CD4-positive, alpha-beta T cell treated with Interleukin-21 for 1 hour (primary cell): ENCODE measurements at places on chromosomes 3 and 15.

GRCh38 chr15:62844564-62845240 lies 197.8 kb upstream of the TPM1 start:
- no peak for DNase-seq

GRCh38 chr3:97910931-97911351 lies 61.3 kb downstream of the RIOX2 start:
- peak; percentile 51 for DNase-seq

- DNase-seq, result no peak
Observed at GRCh38 chr3:42097566-42097946, 6.4 kb downstream of the TRAK1 start.

GRCh38 chr15:21267671-21268395 lies 172.5 kb downstream of the POTEB3 start:
- no peak for DNase-seq

DNA sequence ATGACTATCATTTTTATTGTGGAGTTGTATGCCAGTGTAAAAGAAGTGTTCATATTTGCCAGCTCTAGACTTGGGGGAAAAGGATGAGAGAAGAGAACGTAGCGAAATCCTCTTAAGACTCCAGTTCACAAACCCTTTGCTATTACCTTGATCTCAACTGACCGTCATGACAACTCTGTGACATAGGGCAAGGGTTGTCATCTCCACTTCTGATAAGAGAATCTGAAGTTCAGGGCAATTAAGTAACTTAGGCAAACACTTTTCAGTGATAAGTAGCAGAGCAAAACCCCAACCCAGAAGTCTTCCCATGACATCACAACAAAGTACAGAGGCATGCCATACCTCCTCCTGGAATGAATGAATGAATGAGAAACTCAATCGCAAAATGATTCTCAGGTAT lies 40.3 kb upstream of the WNT5A start:
- no peak for DNase-seq

DNA sequence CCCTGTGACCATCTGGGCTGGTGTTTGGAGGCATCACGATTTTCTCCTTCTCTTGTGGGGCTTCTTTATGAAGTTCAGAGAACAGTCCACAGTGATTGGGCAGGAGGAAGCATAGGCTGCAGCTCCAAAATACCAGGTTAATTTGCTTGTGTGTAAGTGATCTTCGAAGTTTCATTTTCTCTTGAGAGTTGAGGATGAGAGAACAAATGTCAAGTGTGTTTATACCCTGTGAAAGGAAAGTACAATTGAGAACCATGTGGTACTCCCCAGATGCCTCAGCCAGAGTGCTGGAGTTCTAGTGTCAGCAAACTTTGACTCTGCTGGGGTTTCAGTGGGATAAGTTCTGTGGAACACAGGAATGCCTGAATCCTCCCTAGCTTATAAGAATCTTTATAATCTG lies 357.1 kb upstream of the CFAP20DC start:
- no peak for DNase-seq

DNA sequence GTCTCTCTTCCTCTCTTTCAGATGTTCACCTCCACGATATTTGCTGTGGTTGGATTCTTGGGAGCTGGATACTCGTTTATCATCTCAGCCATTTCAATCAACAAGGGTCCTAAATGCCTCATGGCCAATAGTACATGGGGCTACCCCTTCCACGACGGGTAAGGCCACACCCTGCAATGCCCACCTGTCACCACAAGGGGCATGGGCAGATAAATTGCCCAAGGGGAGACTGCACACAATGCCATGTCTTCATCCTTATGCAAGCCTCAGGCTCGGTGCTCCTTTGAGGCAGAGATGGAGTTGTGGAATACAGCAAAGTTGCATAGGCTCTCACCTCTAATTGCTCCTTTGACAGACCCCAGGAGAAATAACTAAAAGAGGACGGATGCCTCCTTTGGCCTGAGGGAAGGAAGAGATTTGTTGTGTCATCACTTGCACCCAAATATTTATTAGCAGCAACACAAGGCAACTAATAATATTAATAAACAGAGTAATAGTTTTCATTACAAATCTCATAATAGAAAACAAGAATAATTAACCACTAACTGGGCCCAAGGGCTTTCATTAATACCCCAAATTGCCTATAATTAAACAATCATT lies 13.2 kb downstream of the TM4SF4 start:
- DNase-seq, result peak; percentile 13

GRCh38 chr3:163622384-163622783 lies 1455.9 kb downstream of the SI start:
- no peak for DNase-seq

DNA sequence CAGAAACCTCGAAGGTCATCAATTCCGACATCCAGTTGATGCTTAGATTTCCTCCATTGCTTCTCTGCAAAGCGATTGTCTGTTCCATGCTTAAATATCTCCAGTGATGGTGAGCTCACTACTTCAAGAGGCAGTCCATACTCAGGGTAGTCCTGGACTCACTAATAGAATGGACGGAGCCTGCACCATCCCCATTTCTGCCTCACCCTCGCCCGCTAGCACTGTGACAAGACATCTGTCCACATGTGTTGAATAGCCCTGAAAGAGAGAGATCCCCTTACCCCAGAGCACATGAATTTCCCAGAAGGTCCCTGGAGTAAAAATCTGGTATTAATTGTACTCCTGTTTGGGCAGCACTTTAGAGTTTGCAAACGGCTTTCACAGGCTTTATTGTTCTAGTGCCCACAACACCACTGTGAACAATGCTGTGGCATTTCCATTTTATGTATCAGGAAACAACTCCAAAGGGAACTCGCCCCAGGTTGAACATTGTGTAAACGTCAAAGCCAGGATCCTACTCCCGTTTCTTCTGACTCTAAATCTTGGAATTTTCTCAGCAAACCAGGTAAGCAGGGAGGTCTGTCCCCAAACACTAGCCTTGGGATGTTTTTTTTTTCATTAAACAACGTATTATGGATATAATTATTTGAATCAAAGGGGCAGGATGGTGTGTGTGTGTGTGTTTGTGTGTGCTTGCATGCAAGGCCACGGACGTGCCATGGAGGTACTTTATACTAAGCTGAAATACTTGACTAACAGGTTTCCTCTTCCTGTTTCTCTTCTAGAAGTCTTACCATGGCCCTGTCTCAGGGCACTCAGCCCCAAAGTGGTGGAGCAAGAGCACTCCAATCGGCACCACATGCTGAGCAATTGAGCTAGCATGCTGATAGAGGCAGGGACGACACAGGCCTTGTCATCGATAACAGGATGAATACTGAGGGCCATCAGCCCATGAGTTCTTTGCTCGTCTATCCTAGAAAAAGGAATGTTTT lies 198.3 kb downstream of the OPA1 start:
- no peak for DNase-seq

- DNase-seq, result no peak
Observed at GRCh38 chr15:85825118-85825517, 30.4 kb upstream of the KLHL25 start.

DNA sequence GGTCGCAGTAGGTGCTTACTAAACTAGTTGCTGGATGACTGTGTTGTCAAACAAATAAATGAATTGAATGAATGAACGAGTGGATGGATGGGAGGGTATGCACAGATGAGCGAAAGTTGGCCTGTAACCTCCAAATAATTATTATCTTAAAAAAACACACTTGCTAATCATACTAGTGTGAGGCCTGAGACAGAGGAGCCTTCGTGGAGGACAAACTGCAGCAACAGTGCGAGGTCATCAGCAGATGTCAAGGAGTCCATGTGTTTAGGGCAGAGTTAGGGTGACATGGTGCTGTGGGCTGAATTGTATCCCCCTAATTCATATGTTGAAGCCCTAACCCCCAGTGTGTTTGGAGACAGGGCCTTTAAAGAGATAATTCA lies 24.4 kb downstream of the CORO2B start:
- DNase-seq, result no peak

DNA sequence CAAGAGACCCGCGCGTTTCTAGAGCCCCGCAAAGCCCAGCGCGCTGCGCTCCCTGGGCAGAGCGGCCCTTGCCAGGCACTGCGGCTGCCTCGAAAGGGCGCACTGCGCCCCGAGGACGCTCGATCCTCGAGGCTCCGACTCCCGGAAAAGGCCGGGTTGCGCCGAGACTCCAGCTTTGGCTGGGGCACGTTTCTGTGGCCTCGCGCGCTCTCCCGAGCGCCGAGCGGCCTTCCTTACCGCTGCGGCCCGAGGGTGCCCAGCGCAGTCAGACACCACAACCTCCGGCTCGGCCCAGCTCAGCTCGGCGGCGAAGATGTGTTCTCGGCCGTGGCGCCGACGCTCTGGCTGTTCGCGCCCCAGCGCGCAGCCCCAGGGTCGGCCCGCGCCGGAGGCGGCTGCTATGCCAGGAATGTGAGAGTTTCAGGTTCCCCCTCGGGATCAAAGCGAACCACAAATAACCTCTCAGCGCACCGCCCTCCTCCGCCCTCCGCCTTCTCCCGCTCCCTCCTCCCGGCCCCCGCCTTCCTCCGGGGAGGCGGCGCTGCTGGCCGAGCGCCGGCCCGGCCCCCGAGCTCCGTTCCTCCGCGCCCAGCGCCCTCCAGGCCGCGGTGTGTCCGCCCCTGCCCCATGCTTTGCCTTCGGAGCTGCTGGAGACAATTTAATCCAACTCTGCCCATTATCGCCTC lies at the start of gene AMOTL2:
Gene AMOTL2 (minus strand): TSS at position 343 of the 686 bp plus-strand sequence. CDS start 3,014 bp downstream, outside the sequence.
- no peak for DNase-seq

DNA sequence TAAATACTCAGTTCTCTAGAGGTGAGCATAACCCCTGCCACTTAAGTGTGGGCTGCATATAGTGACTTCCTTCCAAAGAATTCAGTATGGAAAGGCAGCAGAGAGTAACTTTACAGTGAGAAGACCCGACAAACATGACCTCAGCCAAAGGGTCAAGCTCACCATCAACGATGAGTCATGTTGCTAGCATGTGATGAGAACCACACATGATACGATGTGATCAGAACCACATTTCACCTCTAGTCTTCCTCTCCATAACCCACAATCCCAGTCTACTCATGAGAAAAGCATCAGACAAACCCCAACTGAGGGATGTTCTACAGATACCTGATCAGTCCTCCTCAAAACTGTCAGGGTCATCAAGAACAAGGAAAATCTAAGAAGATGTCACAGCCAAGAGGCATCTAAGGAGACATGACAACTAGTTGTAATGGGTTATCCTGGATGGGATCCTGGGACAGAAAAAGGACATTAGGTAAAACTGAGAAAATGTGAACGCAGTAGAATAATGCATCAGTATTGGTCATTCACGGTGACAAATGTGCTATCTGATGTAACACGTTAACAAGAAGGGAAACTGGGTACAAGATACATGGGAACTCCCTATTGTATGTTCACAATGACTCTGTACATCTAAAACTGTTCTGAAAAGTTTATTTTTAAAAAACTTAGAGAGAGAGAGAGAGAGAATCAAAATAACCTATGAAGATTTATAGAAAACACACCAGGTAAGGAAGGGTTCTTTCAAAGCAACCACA lies 28.3 kb downstream of the SEC61A1 start:
- DNase-seq, result no peak

GRCh38 chr15:69557020-69557706 lies 104.5 kb downstream of the RPLP1 start:
- DNase-seq, result no peak

- DNase-seq, result no peak
Observed at GRCh38 chr3:29892976-29893554, 612.2 kb downstream of the RBMS3 start.

DNA sequence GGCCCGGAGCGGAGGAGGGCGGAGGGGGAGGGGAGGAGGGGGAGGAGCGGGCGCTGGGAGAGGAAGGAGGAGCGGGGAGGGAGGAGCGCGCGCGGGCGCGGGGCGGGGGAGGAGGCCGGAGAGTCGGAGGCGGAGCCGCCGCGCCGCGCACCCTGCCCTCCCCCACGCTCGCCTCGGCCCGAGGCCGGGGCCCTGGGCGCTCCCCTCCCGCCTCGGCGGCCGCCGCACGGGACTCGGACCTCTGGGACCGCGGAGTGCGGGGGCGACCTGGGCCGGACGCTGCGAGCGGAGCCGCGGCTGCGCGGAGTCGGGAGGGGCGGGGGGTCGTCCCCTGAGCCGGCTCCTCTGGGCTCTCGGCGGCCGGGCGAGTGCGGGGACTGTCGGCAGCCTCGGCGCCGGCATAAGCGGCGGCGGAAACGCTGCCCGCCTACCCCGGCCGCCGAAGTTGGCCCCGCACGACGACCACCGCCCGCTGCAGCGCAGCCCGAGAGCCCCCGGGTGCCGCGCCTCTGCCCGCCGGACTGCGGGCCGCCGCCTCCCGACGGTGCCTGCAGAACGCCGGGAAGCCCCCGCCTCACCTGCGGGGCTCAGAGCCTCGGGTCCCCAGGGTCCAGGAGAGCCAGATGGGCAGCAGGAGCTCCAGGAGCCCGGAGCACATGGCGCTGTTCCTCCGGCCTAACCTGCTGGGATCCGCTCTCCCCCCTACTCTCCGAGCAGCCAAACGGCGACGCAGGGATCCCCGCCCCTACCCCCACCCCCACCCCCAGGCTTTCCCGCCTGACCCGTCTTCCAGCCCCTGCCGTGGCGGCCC lies 406 bp upstream of the GABRB3 start:
- no peak for DNase-seq

- no peak for DNase-seq
Observed at GRCh38 chr3:143531101-143531500, 317.2 kb downstream of the SLC9A9 start.

DNA sequence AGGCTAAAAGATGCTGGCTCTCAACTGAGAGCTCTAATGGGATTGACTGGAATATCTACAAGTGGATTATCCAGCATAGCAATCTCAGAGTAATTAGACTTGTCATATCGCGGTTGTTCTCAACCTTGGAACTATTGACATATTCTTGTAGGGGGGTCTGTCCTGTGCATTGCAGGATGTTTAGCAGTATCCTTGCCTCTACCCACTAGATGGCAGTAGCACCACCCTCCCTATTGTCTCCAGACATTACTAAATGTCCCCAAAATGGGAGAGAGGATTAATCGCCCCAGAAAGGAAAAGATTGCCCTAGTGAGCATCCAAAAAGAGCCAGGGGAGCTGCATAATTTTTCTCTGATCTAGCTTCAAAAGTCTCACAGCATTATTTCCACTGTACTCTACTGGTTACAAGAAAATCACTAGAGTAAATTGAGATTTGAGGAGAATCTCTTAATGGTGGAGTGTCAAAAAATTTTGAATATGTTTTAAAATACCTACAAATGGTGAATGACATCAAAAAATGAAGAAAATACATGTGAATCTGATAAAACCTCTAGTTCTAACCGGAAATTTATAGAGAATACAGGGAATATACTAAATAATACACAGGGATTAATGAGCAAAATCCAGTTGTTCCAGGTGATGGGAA lies 388.2 kb upstream of the AGTR1 start:
- DNase-seq, result no peak

DNA sequence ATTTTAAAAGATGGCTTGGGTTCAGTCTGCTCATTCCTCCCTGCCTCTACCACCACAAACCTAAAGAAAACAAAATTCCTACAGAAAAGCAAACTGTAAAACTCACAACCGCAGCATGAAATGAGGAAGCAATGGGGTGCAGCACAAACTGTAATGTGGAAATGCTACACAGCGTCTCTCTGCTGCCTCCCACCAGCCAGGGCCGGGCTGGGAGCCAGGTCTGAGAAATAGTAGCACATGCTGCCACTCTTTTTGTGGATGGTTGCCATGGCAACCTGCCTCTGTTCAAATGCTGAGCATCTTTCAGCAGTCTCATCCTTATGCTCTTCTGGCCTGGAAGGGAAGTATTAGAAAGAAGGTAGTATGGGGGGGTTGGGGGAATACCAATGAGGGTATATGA lies 55.4 kb downstream of the EOMES start:
- DNase-seq, result no peak
